Stomach (tissue), 19 donors: ENCODE measurements at places on chromosomes 3 and 15. TPM values are rescaled to one million over a fixed set of nuclear protein-coding genes. Genes with fewer than 3 reads are reported as not detected.

NMB gene
- total RNA-seq, result not detected

EDC3 gene
- total RNA-seq, result 17.1 TPM

SI gene
- 17.4 TPM for total RNA-seq

MAGI1 gene
- 105 TPM for total RNA-seq
